HCT116 (cell line): ENCODE measurements at places on chromosomes 12 and 14. TPM values are rescaled to one million over a fixed set of nuclear protein-coding genes. Genes with fewer than 3 reads are reported as not detected.

The ACRBP gene
- total RNA-seq = 1.0 TPM

The TPPP2 gene
- not detected for total RNA-seq

The AMDHD1 gene
- total RNA-seq = 3.0 TPM

The KRT5 gene
- 0.44 TPM for total RNA-seq

The DAO gene
- not detected for total RNA-seq

The CCDC175 gene
- not detected for total RNA-seq

The EML5 gene
- total RNA-seq = 1.8 TPM

The PLEKHH1 gene
- 27.6 TPM for total RNA-seq

DNA sequence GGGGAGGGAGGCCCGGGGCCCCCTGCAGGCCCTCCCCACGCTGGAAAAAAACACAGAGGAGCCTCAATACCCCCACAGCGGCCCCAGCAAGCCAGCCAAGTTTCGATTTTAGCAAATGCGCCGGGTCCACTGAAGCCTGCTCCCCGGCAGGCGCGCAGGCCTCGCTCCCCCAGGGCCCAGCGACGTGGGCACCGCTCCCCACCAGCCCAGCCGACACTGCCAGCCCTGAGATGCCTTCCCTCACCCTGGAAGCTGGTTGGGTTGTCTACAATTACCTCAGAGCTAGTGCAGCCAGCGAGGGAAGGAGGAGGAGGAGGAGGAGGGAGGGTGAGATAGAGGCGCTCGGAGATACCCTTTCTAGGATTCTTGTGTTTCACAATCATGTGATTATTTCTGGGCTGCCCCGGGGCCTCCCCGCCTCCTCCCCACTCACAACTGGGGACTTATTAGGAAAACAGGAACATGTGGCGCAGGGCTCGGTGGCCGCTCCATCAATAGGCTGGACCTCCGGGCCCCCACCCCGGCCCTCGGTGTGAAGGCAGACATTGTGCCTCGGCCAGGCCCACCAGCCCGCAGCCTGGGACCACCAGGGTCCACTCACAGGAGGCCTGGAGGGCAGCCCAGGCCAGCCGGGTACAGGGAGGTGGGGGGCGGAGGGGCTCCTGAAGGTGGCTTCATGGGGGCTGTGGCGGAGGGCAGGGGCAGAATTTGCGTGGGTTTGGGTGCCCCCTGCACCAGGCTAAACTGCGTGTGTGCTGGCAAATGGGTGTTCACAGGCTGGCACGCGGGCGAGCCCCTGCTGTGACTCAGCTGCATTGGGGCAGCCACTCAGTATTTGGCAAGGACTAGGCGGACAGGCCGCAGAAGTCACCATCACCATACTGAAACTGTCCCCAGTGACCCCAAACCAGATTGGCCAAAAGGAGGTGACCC, 109.9 kb downstream of the NCOR2 start:
- no peak for DNase-seq

DNA sequence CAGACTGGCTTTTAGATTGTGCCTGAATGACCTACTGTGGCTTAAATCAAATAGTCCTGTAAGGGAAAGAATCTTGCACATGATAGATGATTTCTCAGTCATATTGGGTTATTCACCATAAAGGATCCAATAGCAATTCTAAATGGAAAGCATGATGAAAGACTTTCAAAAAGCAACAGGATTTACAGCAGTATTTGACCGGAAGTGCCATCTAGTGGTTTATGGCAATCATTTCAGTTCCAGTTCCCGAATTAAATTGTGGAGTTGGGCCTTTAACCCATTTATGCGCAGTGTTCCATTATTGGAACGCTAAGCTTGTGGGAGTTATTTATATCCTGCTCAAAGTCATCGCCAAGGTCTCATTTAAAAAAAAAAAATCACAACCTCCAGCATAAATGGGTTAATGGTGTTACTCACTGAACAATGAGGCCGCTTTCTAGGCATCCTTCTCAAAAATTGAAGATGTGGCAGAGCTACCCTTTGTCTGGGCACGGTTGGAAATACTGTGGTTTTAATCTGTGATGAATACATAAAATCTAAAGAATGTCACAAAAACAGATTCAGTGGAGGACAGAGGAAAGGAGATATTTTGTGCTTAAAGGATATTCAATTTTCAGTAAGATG, 60.8 kb upstream of the REP15 start:
- peak; percentile 44 for DNase-seq

GRCh38 chr14:23057757-23058653, 685 bp upstream of the CDH24 start:
- DNase-seq = peak; percentile 79

DNA sequence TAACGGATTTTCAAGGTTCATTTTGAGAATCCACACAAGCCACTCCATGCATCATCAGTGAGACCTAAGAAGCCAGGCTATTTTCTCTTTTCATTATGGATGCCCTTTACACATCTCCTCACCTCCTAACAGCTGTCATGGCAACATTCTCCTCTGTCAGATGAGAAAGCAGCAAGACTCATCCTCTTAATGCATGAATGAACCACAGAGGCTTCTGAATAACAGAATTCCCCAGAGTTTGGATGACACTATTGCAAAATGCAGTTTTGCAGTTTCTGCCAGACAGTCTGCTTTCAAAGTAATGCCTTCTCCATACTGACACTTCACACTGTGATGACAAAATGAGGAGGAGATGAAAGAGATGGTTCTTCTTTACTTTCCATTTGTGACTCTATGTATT, 286.7 kb upstream of the GRIP1 start:
- no peak for DNase-seq

GRCh38 chr12:111384596-111384995, 15.7 kb upstream of the PHETA1 start:
- DNase-seq = no peak

DNA sequence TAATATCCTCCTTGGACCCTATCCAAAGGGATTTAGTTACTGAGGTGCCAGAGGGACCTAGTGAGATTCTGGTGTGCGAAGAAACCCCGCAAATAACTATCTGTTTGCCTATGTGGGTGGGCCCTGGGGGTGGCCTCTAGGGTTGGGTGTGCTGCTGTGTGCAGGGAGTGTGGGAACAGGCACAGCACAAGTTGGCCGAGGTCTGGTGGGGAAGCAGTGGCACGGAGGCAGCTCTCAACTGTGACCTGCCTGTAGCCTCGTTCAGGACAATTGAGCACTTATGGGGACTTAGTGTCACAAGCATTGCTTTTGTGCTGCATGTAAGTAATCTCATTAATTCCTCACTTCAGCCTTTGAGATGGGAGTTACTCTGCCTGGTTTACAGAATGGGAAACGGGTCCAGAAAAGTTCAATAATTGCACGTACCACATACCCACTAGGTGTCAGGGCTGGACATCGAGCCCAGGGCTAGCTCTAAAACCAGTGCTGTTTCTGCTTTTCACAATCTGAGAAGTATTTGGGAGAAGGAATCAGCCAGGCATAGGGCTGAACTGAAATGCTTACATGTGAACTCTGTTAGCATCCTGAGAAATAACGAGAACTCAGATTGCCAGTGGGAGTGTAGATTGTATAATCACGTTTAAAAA, 58.8 kb downstream of the TECPR2 start:
- no peak for DNase-seq

- DNase-seq = no peak
These were observed 50.5 kb downstream of the SSH1 start for GRCh38 chr12:108806921-108807320.

GRCh38 chr14:28823245-28823644, 56.7 kb downstream of the FOXG1 start:
- DNase-seq = no peak

DNA sequence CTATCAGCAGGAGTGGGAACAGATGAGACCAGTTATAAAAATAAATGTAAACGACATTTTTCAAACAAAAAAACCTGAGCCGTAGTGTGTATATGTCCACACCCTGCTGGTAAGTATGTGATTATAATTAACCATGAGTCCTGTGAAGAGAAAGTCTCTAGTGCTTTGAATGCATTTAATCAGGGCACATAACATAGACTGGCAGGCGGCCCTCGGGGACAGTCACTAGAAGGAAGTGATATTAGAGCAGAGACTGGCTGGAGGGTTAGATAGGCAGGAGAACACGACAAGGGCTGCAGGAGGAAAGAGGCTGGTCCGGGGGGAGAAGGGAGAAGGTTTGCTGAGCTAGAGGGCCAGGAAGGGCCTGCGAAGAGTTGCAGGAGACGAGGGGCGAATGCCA, 23.8 kb upstream of the ELK3 start:
- DNase-seq = no peak

DNA sequence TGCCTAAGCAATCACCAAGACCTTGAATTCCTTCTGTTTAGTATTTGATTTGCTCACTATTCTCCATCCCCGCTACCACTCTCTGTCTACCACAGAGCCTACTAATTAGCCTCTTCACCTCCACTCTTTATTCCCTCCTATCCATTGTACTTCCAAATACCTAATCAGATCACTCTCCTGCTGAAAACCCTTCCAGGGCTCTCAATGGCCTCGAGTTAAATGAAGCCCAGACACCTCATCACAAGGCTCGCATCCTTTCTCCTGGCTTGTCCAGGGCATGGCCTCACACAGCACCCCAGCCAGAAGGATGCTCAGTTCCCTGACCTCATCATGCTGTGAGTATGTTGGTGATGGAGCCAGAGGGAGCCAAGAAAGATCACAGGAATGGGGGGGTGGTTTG, 71.4 kb upstream of the PRMT8 start:
- no peak for DNase-seq

DNA sequence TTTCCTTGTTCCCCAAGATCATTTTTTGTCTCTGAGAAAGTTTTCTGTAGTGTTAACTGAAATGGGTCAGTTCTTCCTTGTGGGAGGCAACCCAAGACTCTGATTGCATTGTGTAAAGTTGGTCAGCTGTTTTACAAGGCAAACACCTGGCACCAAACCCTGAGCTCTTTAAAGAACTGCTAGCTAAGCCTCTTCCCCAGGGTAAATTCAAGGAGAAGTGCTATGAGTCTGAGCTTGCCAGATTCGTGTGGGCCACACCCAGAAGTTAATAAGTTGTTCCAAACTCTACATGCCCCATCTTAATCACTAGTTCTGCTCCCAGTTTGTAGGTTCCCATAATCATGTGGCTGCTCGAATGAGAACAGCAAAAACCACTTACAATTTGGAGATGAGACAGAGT, 214.5 kb downstream of the BTG1 start:
- DNase-seq = no peak

DNA sequence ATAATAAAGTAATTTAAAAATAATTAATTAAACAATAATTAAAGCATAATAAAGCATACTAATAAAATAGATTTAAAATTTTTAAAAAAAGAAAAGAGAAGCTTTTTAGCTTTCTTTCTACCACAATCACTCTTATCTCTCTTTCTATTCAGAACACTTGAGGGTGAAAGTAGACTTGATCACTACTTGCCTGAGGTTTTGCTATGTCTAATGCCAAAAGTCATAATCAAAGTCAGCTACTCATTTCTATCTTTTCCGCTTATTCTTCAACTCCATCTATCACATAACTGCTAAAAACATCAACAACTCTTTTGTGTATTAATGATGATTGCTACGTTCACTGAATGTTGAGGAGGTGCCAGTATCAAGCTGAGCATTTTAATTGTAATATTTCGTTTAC, 202.0 kb upstream of the KRR1 start:
- DNase-seq = no peak

GRCh38 chr12:62346817-62347216, 86.6 kb downstream of the USP15 start:
- DNase-seq = no peak

DNA sequence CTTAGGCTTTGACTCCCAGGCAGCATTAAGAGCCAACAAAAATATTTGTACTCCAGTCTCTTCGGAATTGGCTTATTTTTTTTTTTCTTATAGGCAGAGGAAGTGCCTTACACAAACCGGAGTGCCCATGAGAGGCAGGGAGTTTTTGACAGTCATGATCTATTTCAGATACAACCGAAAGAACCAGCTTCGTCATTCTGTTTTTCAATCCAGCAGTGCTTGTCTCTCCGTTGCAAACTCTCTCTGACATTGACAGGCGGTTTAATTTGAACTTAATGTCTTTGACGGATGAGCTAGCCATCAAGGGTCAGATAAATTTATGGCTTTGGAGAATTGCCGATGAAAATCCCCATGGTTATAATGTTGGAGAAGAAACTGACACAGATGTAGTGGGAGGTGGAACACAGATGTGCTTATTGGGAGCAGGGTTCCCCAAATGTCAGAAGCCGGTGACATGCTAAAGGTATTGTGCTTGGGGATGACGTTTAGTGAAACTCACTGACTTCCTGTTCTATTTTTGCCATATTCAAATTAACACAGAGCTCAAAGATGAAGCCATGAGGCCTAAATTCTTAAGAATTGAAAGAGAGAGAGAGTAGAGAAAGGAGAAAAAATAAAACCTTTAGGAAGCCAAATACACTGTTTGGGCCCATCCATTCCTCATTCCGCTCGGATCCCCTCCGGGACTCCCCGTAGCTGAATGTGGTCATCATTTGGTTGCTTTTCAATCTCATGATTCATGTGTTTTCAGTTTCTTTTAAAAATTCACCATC, 59.7 kb downstream of the PLXNC1 start:
- DNase-seq = no peak

GRCh38 chr12:92539976-92540781, 162.6 kb upstream of the PLEKHG7 start:
- DNase-seq = no peak

DNA sequence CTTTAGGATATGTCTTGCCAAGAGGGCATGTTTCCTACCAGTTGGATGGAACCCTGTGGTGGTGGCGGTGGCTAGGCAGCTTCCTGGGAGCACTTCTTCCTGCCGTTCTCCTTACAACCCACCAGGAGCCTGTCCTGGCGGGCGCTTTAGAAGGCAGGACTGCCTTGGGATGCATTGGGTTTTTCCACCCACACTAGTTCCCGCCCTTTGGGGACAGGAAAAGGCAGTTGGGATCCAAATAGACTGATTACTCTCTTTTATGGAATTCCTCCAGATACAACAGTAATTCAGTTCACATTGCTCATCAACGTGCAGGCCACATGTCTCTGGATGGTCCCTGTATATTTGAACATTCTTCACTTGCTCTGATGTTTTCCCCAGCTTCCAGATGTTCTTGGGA, 305.7 kb upstream of the SSTR1 start:
- DNase-seq = no peak

- DNase-seq = peak; percentile 27
These were observed 42.7 kb upstream of the NID2 start for GRCh38 chr14:52111583-52111982.

- DNase-seq = no peak
These were observed 28.5 kb upstream of the NFYB start for GRCh38 chr12:104166465-104166864.

GRCh38 chr12:108530161-108530560, 15.1 kb downstream of the FICD start:
- no peak for DNase-seq

DNA sequence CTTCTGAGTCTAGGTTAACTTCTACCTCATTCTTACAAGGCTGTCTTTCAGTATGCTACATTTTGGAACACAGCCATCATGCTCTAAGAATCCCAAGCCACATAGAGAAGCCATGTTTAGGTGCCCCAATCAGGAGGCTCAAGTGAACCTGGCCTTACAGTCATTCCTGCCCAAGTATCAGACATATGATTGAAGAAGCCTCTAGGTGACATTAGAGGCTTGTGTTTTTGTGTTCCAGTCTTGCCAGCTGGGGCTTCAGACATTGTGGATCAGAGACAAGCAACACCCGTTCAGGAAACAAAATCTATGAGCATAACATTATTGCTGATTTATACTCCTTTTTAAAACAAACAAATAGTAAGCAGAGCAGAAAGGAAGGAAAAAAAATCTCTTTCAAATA, 8.1 kb upstream of the SLC16A7 start:
- no peak for DNase-seq

- no peak for DNase-seq
These were observed 1662.2 kb upstream of the FLRT2 start for GRCh38 chr14:83867566-83868225.
